ENCODE measurements at places on chromosomes 6 and 20.

GRCh38 chr20:32467506-32468312 is 109.6 kb downstream of the ASXL1 start:
- DNase-seq: no peak

- no peak for DNase-seq
Measured at GRCh38 chr20:46581391-46581790, 30.9 kb upstream of the OCSTAMP start.

DNA sequence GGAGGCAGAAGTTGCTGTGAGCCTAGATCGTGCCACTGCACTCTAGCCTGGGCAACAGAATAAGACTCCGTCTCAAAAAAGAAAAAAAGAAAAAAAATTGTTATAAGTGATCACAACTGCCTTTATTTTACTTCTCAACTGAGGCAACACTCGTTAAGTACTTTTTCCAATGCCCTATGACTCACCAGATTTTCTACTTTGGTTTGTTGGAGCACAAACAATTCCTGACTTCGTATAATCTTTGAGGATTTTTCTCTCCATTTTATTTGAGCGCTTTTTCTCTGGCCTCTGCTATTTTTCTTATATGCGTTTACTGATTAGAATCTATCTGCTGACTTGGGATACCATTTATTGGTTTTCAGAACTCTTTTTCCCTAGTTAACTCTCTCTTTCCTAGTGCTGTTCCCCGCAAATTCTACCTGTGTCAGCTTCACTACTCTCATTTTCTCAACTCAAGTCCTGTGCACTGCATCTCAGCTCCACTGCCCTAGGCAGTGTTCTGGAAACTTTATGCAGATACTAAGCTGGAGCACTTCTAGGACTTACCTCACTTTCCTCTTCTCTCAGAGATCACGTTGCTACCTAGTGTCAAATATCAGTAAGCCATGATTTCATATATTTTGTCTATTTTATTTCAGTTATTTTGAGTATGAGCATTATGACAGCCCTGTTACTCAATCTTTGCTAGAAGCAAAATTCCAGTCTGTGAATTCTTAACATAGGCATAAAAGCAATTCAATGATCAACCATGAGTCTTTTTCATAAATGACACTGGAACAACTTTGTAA is 1120.1 kb upstream of the CITED2 start:
- no peak for DNase-seq

DNA sequence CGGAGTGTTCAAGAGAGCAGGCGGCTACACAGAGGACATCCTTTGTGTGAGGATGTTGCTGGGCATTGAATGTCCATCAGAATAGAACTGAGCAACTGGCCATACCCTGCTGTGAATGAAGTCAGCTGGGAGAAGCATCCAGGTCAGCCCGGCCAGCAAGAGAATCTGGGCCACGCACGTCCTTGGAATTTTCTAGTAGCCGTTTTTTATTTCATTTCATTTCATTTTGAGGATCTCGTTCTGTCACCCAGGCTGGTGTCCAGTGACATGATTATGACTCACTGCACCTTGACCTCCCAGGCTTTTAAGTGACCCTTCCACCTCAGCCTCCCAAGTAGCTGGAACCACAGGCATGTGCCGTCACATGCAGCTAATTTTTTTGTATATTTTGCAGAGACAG is 97.9 kb downstream of the SSR1 start:
- DNase-seq: no peak

GRCh38 chr6:142803032-142803431 is 141.9 kb downstream of the HIVEP2 start:
- no peak for DNase-seq

Measured in CMK (cell line).